ENCODE measurements at places on chromosomes 4 and X.

- DNase-seq: no peak
Measured at GRCh38 chr4:151415978-151416377, 7.0 kb downstream of the FHIP1A start.

DNA sequence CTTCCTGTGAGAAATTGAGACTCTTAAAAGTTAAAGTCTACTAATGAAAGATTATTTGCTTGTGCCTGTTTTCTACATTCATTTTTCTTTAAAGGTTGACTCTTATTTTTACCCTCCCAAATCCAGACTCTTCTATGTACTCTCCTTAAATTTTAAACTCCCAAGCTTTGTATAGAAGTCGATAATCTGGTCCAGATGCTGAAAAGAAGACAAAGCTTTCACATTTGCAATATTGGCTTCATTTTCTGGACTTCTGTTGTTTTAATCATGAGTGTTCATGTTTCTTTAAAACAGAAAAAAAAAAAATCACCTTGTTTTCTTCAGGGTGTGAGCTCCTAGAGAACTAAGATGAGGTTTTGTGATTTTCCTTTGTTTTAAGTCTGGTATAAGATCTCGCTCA, 53.2 kb upstream of the TBC1D14 start:
- no peak for DNase-seq

DNA sequence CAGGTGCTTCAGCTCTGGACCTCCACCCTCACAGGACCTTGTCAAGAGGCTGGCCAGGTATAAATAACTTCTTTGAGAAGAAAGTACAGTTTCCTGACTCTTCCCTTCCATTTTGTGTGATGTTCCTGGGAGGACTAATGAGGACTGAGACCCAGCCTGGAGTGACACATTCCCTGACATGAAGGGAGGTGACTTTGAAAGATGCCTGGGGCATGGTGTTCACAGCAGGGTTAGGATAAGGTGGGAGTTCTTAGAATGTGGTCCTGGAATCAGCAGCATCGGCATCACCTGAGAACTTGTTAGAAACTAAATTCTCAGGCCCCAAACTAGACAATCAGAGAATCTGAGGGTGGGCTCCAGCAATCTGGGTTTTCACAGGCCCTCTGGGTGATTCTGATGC, 224.9 kb upstream of the BOD1L1 start:
- DNase-seq: no peak

GRCh38 chr4:180850318-180850940, 1392.8 kb upstream of the TENM3 start:
- DNase-seq: no peak

DNA sequence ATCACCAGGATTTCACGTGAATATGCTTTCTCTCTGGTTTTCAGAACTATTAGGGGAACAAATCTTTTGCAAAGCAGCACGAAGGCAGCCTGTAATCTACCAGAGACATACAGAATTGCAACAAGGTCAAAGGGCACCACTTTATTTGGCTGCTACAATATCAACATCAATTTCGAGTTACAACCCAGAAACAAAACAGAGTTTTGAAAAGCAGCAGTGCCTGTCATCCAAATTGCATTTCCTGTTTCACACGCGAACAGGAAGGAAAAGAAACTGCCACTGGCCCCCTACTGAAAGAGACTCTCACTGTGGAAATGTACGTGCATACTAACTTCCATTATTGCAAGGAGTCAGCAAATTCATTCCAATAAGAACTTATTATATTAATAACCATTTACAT, 17.1 kb upstream of the C1QTNF7 start:
- DNase-seq: no peak

DNA sequence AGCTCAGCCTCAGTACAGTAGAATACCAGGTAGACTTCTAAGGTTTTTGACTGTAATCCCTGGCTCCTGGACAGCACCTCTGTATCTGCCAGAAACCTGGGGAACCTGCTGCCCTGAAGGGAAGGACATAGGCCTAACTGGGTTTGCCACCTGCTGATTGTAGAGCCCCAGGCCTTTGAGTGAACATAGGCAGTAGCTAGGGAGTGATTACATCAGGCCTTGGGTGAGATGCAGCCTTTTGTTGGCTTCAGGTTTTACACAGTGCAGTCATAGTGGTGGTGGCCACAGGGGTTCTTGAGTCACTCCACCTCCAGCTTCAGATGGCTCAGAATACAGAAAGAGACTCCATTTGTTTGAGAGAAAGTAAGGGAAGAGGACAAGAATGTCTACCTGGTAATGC, 19.3 kb downstream of the IQCM start:
- no peak for DNase-seq

- no peak for DNase-seq
Measured at GRCh38 chrX:44480591-44480990, 62.1 kb downstream of the FUNDC1 start.

DNA sequence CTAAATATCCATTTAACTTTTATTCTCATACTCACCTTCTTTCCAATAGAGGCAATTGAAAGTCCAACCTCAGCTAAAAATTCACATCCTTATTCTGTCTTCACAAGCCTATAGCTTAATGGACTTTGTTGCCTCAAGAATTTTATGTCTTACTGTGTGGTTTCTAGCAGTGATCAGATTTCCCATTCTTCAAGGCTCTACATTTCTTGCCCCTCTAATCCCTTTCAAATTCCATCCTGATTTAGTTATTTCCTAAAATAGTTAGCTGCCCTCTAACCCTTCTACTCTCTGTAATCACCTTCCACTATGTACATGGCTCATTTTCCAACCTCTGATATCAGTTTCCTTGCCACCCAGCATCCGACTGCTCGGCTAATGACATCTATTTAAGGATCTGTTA, 204.1 kb upstream of the CENPE start:
- no peak for DNase-seq

DNA sequence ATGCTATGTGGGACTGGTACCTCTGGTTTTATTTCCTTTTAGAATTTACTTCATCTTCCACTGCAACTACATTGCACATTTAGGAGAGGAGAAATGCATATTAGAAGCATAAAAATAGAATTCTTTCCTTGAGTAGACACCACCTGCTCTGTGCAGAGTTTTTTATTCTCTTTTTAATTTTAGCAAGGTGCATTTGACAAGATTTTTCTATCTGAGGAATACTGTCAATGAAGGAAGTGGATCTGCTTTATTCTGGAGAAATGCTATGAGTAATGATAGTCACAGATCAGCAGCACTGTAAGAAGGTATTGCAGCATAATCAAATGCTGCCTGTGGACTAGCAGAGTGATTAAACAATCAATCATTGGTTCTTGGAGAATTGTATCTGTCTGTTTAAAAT, 1038.3 kb downstream of the RAPGEF2 start:
- DNase-seq: no peak

All from stimulated activated CD4-positive, alpha-beta T cell treated with anti-CD3 and anti-CD28 coated beads, Interleukin-12 subunit alpha, Interleukin-12 subunit beta, amount 100 ng/mL, for 4 hours (primary cell).